NCI-H187 (cell line): ENCODE measurements at places on chromosomes 13 and 19.

GRCh38 chr13:22703601-22704209, 477.1 kb upstream of the SGCG start:
- no peak for DNase-seq

GRCh38 chr13:105170438-105170837, 1365.0 kb downstream of the EFNB2 start:
- no peak for DNase-seq

GRCh38 chr19:8615024-8615423, 4.5 kb upstream of the ADAMTS10 start:
- DNase-seq = no peak

DNA sequence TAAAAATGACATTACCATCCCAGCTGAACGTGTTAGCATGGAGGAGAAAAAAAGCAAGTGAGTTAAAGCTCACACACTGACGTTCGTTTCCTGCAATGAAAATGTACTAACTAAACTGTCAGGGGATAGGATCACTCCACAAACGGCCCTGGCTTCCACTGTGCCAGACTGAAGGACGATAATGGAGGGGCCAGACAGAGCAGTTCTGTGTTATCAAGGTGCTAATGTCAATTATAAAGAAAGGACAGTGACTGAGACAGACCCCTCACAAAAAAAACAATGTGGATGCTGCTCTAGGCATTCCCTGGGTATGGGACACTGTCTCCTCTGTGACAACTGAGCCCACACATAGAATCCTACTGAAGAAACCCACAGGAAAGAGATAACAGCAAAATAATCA, 43.7 kb upstream of the SLC15A1 start:
- no peak for DNase-seq

DNA sequence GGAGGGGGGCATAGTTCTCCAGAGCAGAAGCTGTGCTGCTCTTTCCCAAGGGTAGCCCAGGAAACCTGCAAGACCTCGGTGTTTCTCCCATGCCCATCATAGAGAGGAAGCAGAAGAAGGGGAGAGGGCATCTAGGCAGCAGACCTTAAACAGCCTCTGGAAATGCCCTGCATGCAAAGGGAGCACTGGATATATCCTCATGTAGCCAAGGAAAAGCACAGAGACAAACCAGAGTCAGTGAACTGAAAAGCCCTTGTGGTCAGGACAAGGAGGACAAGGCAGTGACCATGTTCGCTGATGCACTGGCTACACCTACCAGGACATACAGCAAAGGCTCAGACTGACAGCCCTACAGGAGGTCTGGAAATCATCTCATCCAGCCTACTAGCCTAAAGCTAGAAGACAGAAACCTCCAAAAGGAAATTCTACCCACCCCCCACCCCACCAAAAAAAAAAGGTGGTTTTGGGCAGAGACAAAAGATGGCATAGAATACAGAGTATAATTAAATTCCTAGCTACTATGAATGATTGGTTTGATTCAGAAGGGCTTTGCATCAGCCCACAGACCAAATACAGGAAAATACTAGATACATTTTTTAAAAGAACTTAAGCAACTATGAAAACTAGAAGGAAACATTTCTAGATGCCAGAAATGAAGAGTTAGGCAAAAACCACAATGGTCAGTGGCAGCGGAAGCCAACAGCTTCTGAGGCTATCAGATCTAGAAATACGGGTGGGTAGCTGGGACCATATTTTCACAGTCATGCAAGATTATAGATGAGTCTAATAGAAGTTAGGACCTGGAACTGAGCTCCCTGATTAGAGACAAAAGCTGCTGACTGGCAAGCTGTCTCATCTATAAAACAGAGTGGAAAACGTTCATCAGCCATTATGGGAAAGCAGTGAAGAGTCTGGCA, 4.4 kb upstream of the TBC1D4 start:
- no peak for DNase-seq

DNA sequence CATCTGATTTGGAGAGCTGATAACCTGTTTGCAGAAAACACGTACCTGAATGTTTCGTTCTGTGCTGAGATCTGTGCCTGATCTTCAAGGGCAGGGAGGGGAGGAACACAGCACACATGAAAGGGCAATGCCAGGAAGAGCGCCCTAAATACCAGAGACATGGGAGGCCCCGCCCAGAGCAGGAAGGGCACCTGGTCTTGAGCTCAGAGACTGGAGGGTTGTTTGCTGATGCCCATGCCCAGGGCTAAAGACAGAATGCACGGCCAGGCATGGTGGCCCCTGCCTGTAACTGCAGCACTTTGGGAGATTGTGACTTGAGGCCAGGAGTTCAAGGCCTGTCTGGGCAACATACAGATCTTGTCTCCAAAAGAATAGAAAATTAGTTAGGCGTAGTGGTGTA, 183.2 kb downstream of the TUBA3C start:
- DNase-seq = no peak

DNA sequence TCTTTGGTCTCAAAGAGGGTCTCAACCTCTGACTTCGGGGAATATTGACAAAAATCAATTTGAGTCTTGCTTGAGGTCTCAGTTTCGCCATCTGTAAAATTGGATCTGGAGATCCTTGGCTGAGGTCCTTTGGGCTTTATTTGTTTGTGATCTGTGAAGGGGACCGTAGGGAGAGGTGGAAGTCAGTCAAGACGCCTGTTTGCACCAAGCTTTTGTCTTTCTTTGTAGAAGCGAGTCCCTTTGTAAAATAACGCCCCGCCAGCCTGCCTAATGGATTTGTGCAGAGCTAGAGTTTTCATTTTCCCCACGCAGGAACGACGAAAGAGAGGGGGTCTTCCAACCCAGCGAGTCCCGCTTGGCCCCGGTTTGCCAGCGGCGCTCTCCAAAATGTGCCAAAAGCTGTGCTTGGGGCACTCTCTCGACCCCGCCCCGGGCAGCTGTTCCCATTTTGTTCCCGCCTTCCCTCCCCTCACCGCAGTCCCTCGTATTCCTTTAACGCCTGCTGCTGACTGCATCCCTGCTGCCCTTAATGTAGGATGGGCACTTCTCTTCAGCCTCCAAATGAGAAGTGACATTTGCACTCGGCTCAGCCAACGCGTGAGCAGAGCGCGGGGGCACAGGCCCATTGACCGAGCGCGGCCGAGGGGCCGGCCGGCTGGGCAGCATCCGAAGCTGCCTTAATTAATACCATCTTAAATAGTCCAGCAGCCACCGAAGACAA, 13.0 kb downstream of the ZIC5 start:
- no peak for DNase-seq

DNA sequence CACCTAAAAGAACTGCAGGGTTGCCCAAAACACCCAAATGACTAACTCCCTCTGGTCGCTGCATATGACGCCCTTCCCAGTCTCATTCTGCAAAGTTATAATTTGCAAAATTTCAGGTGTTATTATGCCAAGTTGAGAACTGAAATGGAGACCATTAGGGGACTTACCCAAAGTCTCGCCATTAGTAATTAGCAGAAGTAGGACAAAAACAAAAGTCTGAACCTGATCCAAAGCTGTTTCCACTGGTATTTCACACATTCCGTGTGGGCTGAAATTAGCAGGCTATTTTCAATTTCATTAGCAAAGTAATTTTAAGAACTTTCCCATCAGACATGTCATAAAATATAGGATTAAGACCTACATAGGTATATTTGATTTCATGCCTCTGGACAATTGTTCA, 6.8 kb downstream of the RUBCNL start:
- DNase-seq = no peak

GRCh38 chr19:12092956-12093355, 28.4 kb downstream of the ZNF844 start:
- DNase-seq = no peak

DNA sequence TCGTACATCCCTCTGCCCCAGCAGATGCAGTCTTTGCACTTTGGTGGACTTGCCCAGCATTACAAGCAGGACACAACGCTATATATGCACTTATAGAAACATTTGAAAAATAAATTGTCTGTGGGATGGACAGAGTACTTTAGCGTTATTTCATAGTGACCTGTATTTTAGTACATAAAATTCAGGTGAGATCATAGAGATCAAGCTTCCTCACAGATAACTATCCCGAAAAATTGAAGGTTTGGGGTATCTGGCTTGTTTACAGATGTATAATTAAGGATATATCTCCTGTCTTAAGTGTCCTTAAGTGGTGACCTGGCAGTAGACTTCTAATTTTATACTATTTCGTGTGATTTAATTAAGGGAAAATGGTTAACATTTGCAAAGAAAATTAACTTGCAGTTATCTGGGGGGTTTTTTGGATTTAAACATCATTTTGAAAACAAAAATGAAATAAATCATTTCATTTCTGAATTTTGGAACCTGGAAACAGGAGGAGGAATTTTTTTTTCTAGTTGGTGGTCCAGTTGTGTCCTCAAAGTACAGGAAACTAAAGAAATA, 977 bp upstream of the MAB21L1 start:
- DNase-seq = no peak

DNA sequence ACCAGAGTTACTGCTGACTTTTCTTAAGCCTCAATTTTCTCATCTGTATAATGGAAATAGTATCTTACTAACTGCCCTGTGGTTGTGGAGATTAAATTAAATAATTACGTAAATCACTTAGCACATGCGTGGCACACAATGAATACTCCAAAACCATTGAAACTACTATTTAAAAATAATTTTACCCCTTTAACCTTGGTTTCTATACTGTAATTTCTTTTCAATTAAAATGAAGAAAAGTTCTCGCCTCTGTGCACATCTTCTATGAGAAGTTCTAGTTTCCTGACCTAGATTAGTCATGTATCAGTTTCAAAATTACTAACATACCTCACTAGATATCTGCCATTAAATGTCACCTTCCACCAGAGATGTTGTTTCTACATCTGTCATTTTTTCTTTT, 5.7 kb downstream of the SLITRK1 start:
- DNase-seq = no peak

DNA sequence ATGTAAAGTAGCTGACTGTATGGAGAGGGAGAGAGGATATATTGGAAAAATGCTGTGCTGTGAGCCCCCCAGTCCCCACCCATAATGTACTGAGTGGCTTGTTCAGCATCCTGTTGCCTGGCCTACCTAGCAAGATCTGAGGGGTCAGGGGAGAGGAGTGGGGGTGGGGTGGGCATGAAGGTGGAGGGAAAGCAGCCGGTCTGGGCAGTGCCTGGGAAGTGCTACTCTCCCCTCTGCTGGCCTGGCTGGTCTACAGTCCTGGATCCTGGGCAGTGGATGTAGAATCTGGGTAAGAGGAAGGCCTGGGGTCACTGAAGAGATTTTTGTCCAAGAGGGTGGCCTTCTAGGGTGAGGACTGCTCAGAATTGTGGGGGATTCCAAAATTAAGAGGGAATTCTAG, 210.5 kb downstream of the PDS5B start:
- DNase-seq = no peak

DNA sequence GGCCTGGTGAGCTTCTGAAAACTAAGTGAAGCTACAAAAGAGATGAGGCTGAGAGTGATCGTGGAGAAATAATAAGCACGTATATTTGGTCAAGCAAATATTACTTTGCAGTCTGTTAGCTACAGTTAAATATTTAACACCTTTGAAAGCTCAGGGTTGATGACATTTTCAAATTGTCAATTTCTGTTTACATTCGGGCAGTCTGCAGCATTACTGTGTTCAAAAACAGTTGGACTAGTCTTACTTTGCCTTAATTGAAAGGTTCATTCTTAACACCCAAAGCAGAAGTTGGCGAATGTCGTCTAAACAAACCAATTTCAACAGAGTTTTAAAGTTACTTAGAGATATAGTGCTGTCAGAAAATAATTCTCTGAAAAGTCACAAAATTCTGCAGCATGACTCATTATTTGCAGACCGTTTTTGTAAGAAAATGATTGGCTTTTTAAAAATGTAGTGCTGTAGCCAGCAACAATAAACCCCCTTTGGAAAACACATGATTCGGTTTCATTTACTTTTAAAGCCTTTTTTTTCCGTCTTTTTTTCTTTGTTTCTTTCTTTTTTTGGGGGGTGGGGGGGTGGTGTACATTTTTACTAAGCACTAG, 549.0 kb downstream of the GPC6 start:
- DNase-seq = no peak

DNA sequence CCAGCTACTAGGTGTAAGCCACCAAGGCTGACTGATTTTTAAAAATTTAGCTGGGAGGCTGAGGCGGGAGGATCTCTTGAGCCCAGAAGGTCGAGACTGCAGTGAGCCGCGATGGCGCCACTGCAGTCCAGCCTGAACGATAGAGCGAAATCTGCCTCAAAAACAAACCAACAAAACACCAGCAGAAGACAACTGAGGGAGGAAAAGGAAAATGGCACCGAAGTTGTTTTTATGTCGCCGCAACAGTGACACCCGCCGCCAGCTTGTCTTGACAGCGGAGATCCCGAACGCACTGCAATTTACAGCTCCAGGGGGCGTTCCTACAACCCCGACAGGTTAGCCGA, 298 bp upstream of the FAM98C start:
- DNase-seq = no peak

DNA sequence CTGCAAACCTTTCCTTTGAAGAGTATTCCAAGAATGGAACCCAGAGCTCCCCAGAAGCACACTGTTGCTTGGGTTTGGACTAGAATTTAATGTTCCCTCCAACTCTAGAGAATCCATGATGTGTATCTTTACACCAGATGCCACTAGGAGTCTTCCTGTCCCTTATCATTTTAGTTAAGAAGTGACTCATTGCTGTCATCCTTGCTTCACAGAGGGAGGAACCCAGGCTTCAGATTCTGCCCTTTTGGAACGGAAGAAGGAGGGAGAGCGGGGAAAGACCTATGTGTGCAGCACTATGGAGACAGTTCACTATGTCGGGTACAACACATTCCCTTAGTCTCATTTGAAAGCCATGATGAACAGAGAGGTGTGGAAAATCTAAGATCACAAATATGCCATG, 2.1 kb upstream of the ATP12A start:
- no peak for DNase-seq

DNA sequence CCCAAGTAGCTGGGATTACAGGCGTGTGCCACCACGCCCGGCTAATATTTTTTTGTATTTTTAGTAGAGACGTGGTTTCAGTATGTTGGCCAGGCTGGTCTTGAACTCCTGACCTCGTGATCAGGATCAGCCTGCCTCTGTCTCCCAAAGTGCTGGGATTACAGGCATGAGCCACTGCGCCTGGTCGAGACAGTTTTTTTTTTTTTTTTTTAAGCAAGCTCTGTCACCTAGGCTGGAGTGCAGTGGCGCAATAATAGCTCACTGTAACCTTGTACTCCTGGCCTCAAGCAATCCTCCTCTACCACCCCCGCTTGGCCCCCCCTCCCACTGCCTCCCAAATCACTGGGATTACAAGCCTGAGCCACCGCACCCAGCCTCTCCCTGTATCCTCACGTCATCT, 6.4 kb upstream of the MAP2K7 start:
- DNase-seq = no peak

- no peak for DNase-seq
Observed at GRCh38 chr13:50805805-50806204, 37.7 kb downstream of the DLEU7 start.

GRCh38 chr13:109747524-109747923, 38.9 kb downstream of the IRS2 start:
- DNase-seq = no peak
